ENCODE measurements at places on chromosomes 4 and X. TPM values are rescaled to one million over a fixed set of nuclear protein-coding genes. Genes with fewer than 3 reads are reported as not detected.

- no peak for DNase-seq
Measured at GRCh38 chr4:105895583-105896460, 551 bp downstream of the NPNT start.

- no peak for DNase-seq
Measured at GRCh38 chr4:142354794-142355420, 491.2 kb downstream of the INPP4B start.

DNA sequence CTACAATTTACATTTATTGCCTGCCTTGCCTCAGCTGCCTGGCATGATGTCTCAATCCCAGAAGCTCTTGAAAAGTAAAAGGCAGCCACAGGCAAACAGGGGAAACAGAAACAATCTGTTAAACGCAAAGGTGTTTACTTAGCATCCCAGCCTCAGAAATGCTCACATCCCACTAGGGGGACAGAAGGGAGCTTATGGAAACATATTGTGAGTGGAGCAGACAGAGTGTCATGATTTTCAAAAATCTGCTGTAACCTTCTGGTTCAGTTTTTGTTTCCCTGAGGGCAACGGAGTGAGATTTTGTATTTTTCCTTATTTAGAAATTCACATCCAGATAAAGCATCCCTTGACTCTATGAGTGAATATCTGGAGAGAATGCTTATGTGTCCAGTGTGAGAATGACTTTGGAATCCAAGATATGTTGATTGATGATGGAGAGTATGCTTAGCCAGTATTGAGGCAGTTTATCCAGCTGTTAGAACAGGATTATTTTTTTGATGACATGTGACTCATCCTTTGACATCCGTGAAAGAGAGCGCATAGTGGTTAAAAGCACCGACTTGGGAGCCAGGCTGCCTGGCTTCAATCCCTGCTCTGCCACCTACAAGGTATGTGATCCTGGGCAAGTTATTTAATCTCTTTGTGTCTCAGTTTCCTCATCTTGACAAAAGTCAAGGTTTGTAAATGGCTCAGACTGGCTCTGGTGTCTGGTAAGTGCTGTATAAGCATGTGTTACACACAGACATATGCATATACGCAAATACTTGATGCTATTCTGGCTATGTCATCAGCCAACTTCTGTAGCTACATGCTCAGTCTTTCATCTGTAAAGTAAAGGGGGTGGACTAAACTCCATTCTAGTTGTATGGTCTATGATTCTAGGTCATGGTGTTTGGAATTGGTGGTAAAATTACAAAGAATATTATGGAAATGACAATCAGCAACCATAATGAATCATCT is 381.2 kb downstream of the RAPGEF2 start:
- no peak for DNase-seq

DNA sequence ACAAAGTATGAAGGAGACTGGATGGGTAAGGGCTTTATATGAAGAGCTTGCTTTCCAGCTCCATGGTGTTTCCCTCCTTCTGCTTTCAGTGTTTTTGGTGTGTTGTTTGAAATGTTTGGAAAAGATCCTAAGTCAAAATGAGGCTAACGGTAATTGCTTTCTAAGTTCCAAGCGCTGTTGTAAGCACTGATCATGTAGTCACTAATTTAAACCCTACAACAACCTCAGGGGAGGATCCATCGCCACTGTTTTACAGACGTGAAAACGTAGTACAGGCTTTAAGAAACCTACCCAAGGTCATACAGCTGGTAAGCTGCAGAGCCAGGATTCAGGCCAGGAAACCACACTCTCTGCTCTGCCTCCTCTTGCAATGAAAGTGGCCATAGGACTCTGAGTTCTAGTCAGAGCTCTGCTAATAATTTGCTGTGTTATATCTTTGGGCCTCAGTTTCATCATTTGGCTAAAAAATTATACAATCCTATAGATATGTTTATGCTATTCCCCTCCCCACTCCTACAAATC is 102.9 kb upstream of the PGRMC2 start:
- no peak for DNase-seq

DNA sequence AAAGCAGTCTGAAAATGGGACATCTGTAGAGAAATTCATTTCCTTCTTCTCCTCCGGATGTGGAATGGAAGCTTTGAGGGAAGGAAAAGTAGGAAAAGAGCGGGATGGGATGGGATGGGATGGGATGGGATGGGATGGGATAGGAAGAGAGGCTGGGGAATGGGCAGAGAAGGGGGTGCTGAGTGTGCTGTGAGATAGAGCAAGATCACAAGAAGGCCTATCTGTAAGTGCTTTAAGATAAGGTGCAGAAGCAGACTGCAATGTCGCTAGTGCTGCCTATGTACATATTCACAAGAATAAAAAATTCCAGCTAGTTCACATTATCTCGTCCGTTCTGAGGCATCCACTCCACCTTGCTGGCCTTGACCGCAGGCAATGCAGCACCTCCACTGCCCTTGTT is 86.2 kb downstream of the IRF2 start:
- no peak for DNase-seq

- no peak for DNase-seq
Measured at GRCh38 chrX:74138943-74139342, 165.0 kb upstream of the ZCCHC13 start.

- no peak for DNase-seq
Measured at GRCh38 chrX:12421918-12422317, 283.6 kb downstream of the FRMPD4 start.

DNA sequence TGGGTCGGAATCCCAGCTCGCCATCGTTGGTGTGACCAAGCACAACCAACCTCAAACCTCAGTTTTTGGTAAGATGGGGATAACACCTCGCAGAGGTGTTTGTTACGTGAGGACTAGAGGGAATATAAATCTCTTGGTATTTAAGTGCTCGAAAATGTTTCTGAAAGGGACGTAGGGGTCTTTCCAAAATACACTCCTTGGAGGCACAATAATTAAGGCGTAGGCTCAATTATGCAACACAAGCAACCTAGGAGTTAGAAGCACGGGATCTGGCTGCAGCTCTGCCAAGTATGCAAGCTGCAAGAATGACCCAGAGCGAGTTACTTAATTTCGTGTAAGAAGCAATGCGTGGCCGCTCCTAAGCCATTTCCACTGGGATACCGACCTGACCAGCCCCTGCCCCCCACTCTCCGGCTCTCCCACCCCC is 552 bp downstream of the ADH5 start:
- peak; percentile 58 for DNase-seq

DNA sequence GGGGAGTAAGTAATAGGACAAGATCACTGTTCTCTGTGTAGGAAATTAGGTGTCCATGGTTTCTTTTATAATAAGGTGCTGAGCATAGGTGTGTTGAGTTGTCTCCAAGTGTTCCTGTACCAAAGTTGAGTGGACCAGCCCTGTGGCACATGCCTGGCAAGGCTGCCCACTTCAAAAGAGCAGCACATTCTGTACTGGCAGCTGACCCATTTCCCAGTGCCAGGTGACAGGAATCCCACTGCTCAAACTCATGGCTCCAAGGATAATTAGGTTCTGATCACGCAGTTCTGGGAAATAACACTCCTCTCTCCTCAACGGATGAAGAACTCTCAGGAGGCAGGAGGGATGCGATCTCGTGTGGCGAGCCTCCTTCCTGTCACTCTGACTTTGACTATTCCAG is 12.8 kb upstream of the LGI2 start:
- DNase-seq = no peak

DNA sequence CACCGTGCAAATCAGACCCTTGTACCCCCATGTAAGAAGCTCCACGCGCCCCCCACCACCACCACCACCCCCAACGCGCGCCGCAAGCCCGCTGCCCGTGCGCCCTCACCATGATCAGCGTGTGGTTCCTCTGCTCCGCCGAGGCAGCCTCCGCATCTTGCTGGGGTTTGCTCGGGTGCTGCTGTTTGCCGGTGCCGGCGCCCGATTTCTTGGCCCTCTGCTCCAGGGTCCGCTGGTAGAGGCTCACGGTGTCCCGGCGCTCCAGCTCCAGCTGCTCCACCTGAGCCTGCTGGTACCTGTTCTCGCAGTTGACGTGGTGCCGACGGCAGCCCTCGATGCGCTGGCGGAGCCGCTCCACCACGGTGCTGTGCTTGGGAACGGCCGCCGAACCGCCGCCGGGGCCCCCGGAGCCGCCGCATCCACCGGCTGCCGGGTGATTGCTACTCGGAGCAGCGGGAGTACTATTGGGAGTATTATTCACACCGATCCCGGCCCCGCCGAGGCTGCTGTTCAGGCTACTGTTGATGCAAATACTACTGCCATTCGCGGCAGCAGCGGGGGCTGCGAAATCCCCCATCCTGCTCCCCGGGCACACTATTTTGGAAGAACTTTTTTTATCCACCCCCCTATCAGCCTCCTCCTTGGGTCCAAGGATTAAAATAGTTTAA is 1.1 kb downstream of the MAML3 start:
- DNase-seq = peak; percentile 57

- DNase-seq = no peak
Measured at GRCh38 chr4:151692443-151692782, 68.4 kb downstream of the GATB start.

DNA sequence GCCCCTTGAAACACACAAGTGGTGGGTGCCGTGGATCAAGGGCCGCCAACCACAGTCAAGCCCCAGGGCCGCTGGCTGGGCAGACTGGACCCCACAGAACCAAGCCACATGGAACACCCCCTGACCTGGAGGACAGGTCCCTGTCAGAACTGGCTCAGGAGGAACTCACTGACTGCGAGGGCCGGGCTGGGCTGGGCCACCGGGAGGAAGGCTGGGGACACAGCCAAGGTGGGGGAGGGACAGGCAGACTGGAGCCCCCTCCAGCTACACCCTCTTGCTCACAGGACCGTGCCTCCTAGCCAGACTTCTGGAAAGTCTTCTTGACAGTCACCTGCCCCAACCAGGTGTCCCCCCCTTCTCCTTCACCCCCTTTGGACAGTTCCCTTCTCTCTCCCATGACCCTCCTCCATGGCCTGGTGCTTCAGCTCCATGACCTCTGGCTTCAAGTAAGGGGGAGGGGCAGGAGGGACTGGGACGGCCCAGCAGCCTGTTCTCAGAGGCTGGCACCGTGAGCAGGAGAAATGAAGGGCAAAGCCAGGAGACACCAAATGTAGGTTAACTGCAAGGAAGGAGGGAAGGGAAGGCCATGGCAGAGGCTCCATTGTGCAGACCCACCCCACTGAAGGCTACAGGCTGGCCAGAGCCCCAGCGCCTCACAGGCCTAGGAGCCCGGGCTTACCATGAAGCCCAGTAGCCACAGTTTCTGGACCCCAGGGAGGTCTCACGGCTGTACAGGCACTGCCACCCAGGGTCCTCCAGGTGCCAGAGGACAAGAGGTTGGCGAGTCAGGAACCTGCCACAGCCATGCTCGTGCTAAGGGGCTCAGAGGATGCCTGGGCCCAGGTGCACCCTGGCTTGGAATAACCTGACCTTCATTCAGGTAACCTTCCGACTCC is 22.6 kb upstream of the DUSP9 start:
- DNase-seq = no peak

- DNase-seq = no peak
Measured at GRCh38 chr4:40214661-40215418, 18.0 kb downstream of the RHOH start.

DNA sequence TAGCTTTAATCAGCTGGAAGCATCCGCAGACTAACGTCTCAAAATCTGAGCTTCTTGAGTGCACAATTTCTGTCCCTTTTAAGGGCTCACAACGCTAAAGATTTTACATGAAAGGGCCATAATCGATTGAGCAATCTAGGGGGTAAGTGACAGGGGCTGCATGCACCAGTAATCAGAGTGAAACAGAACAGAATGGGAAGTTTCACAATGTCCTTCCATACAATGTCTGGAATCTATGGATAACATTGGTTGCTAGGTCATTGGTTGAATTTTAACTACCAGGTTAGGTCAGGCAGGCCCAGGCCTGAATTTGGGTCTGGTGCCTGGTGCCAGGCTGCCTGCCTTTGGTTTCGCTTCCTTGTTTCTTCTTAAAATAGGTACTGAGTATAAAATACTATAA is 42.0 kb upstream of the MTMR8 start:
- no peak for DNase-seq

- no peak for DNase-seq
Measured at GRCh38 chrX:22147214-22147613, 115.1 kb downstream of the PHEX start.

GPC4 gene
- 7.7 TPM for total RNA-seq

TMEM156 gene
- 1.0 TPM for total RNA-seq

MMGT1 gene
- total RNA-seq = 25.6 TPM

All from breast epithelium (tissue), 4 donors.